SIG-M5 (cell line): ENCODE measurements at places on chromosomes 7 and 10.

DNA sequence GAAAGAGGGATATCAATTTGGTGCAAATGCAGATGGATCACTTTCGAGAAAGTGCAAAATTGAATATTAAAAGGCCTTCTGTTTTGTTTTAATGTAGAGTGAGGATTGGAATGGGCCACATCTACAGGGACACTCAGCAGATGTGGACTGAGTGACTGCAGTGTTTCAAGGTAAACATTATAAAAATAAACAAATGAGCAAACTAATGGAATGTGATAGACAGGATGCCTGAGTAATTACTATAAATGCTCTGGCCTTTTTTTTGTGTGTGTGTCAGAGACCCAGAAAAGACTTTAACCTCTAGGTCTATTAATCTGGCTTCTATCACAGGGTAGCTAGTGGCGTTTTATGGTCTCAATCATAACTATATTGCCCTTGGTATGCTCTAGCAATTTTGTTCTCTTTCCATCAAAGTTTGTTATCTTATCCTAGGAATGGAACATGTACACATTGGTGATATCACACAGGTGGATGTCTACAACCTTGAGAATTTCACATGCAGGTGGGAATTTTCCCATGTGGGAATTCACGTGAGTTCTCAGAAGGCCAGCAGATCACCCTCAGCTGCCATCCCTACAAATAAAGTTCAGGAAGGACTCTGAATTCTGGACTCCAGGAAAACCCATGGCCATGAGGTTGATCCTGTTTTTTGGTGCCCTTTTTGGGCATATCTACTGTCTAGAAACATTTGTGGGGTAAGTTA is at the start of gene CPA2:
Gene CPA2 (plus strand): TSS at position 606 of the 703 bp plus-strand sequence. CDS start 19 bp downstream, at position 625.
- DNase-seq, result no peak

GRCh38 chr10:129871966-129872365 is 92.1 kb downstream of the EBF3 start:
- no peak for DNase-seq

DNA sequence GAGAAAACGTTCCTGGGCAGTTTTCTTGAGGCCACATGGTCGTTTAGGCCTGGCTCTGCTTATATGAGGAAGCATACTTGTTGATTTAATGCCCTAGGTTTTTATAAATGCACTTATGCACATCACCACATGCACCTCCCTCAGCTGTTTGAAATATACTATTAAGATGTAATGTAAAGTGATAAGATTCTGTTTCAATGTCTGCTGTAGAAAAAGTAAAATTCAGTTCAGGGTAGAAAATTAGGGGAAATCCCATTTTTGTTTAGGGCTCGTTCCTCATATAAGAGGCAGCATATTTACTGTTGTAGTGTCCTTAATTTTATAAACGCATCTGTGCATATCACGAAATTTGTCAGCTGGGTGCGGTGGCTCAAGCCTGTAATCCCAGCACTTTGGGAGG is 7.8 kb upstream of the CAMK1D start:
- no peak for DNase-seq

GRCh38 chr7:25545124-25546008 is 317.1 kb upstream of the NPVF start:
- no peak for DNase-seq

GRCh38 chr10:29522061-29522855 is 112.5 kb downstream of the SVIL start:
- DNase-seq, result no peak

DNA sequence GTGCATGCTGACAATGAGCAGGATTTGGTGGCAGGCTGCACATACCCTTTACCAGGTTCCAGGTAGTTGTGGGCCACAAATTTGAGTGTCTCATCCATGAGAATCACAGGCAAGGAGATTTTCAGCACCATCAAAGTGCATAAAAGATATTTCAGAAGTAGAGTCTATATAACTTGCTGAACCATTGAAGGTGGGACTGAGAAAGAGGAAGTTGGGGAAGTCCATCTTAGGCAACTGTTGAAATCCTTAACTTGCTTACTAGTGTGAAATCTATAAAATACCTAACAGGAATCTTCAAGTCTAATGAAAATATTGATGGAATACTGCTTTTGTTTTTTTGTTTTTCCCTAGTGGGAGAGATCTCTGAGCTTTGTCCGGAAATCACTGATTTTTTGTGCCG is 325.1 kb upstream of the PLXDC2 start:
- DNase-seq, result no peak

DNA sequence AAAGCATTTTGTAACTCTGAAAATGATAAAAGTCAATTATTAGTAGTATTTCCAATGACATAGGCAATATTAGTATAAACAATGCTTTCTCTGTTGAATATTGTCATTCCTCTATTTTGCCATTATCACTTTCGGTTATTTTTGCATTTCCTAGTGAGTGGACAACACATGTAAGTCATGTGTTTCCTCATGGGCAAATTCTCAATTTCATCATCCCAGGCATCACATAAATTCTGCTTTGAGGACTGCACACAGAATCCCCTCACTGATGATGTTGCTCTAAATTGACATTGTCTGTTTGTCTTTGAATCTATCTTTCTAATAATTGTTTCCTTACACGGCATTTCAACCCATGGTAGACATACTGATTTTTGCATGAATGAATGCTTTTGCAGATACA is 337.3 kb downstream of the GFRA1 start:
- no peak for DNase-seq

DNA sequence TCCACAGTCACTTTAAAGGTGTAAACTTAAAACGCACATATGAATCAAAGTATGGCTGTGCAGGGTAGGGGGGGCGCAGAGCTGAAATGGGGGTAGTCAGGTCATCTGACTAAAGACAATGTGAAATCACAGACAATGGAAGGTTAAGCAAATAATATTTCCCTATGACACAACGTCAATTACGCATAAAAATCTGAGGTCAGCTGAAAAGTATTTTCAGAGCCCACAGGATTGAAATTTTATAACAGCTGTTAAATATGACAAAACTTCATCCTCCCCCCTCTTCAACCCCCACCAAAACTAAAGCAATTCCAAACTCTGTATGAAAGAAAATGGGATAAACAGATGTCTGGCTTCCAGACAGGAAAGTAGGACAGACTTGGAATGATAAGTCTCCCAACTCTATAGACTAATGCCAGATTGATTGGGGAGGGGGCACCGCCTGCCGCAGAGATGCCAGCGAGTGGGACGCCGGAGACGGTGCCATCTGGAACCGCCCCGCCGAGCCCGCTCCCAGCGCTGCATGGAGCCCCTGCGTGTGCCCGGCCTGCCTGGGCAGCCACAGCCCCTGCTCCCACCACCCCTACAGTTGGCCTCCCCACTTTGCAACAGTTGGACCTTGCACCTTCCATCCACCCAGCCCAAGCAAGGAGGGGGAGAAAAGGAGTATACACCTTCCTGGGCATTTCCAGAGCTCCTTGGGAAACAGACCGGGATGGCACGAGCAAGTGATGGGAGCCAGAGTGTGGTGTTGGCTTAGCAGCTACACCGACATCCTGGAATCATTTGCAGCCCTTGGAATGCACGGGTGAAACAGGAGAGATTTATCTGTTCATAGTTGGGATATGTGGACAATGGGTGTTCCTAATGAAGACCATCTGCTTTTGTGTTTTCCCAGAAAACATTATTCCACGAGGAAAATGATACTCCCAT is 10.7 kb downstream of the EBF3 start:
- DNase-seq, result no peak

- DNase-seq, result no peak
Measured at GRCh38 chr7:155922067-155922816, 110.0 kb upstream of the SHH start.

DNA sequence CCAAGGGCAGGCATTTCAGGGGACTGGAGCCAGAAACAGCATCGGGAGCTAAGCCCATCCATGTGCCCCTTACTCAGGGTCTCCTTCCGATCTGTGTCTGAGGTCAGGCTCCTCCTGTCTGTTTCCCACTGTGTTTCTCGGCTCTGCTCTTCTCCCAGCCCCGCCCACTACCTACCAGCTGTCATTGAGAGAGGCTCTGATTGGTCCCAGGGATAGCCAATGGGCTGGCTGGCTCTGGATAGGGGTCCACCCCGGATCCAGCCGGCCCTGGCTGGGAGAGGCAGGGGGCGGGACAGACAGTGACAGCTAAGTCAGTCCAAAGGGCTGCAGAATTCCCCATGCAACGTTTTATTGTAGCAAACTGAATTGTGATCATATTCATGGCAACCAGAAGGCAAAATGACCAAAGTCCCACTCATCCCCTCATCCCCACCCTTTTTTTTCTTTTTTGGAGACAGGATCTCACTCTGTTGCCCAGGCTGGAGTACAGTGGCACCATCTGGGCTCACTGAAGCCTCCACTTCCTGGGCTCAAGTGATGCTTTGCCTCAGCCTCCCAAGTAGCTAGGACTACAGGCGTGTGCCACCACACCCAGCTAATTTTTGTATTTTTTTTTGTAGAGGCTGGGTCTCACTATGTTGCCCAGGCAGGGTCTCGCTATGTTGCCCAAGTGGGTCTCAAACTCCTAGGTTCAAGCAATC is 76.3 kb downstream of the CLIP2 start:
- DNase-seq, result no peak
